Activated CD4-positive, alpha-beta T cell treated with anti-CD3 and anti-CD28 coated beads, Interleukin-2, amount 50 U/mL, for 1 hour (primary cell): ENCODE measurements at places on chromosomes 1 and 21.

- DNase-seq, result no peak
Measured at GRCh38 chr1:109802901-109803561, 39.3 kb upstream of the EPS8L3 start.

DNA sequence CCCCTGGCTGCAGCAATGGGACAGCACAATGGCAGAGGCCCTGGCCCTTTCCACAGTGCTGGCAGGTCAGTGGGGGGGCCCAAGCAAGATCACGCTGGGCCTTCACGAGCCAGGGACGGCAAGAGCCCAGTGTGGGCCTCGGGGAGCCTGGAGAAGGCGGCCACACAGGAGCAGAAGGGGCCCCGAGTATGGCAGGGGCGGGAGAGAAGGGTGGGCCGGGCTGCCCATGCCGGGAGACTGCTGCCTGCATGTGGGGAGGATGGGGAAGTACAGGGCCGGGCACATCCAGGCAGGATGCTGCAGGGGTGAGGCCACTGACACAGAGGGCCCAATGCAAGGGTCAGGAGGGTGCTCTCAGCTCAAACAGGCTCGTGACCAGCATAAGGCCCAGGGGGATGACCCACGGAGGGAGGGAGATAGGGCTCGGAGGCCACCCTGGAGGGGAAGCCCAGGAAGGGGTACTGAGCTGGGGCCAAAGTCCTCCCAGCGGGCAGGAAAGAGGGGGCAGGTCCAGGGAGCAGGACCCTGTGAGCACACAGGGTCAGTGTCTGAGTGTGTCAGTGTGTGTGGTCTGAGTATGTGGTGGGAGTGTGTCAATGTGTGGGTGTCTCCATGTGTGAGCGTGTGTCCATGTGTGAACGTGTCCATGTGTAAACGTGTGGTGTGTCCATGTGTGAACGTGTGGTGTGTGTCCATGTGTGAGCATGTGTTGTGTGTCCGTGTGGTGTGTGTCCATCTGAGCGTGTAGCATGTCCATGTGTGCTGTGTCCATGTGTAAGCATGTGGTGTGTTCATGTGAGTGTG lies 13.1 kb downstream of the SLC19A1 start:
- DNase-seq, result no peak

- no peak for DNase-seq
Measured at GRCh38 chr1:240652549-240652948, 40.6 kb upstream of the GREM2 start.

DNA sequence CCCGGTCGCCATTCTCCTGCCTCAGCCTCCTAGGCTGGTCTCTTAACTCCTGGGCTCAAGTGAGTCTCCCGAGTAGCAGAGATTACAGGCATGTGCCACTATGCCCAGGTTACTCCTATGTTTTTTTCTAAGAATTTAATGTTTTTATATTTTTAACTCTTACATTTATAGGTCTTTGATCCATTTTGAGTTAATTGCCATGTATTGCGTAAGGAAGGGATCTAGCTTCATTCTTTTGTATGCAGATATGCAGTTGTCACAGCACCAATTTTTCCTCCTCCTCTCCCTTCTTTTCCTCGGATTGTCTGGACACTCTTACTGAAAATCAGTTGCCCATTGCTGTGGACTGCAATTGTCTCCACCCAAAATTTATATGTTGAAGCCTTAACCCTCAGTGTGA lies 11.5 kb downstream of the BTBD8 start:
- DNase-seq, result no peak

DNA sequence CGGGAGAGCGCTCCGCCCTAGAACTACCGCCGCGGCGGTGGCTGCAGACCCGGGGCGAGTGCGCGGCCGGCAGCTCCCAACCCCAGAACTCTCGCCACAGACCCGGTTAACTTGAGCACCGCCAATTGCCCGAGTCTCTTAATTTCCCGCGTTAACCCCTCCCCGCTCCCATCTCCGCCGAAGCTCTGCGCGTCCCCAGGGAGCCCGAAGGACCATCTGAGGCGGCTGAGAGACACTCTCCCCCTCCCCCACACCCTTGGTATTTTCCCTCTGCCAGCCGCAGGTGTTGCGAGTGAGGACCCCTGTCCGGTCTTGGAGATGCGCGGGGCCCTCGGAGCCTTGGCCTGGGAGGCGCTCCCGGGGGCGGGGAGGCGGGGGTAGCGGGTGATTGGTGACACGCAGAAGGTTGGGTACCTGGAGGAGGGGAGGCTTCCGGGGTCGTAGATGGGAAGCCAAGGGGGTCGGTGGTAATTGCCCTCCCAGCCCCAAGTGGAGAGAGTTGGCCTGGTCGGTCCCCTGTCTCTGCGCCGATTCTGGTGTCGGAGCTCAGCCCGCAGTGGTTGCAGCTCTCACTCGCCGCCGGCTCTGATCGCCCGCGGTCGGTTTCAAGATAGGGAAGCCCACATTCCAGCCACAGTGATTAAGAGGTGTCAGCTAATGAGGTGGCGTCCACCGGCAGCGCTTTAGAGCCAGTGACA lies 858 bp upstream of the SUSD4 start:
- peak; percentile 6 for DNase-seq

GRCh38 chr1:240499012-240499411 lies 112.9 kb downstream of the GREM2 start:
- no peak for DNase-seq

DNA sequence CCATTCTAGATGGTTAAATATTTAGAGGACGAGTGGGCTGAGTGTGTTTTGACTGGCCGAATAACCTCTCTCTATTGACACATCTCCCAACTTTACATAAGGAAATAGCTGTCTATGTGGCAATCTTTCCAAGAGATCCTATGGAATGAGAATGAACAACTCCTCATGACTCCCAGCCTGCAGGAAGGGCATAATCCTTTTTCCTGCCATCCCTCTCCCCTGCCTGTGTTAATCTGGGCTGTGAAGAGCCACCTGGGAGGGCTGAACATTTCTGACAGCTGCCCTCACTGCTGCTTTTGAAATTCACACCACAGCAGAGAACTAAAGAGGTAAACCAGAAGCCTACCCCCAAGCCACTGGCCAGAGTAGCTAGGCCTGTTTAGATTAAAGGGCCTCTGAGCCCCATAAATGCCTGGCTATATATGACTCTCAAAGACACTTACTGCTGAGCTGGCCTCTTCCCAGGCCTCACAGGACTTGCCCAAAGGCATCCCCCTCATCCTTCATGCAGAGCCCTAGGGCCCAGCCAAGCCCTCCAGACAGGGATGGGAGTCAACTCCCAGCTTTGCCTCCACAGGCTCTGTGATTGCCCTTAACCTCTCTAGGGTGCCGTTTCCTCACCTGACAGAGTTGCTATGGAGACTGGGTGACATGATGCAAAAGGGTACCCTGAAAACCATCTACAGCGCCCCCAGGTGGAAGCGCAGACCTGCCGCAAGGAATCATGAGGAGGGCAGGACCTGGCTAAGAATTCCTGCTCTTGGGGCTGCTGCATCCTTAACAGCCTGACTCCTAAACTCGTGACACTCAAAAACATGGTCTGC lies 42.0 kb upstream of the LDLRAP1 start:
- DNase-seq, result no peak

DNA sequence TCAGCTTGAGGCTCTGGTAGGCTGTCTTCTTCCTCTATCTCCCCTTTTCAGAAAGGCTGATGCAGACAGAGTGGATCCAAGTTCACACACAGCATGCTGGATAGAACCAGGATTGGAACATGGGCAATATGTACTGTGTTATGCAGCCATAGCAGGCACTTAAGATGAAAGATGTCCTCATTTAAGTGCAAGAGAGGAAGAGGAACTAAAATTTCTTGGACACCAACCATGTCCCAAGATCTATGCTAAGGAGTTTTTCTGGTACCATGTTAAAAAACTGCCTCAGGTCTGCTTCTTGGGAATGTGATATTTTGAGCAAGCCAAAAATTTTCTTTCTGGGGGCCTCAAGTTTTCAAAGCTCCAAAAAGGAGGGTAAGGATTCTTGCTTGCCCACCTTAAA lies 1.2 kb downstream of the SDHB start:
- DNase-seq, result no peak

GRCh38 chr1:1943834-1944570 lies 24.9 kb upstream of the TMEM52 start:
- DNase-seq, result peak; percentile 58

DNA sequence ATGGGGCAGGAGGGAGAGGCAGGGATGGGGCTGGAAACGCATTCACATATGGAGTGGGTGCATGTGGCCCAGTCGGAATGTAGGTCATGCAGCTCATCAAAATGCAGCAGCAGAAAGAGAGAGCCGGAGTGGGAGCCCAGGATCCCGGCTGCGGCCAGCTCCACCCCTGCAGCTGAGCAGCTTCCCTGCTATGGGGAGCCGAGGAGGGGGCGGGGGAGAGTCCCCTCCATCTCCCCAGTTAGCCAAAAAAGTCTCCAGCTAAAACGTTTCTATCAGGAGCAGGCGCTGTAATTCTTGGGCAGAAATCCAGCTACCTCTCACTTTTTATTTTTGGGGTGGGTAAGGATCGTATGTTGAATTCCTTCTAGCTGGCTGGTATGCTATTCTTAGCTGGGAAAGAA lies 39.7 kb downstream of the MRPL37 start:
- DNase-seq, result no peak

- no peak for DNase-seq
Measured at GRCh38 chr21:41545500-41546359, 37.8 kb upstream of the TMPRSS2 start.

DNA sequence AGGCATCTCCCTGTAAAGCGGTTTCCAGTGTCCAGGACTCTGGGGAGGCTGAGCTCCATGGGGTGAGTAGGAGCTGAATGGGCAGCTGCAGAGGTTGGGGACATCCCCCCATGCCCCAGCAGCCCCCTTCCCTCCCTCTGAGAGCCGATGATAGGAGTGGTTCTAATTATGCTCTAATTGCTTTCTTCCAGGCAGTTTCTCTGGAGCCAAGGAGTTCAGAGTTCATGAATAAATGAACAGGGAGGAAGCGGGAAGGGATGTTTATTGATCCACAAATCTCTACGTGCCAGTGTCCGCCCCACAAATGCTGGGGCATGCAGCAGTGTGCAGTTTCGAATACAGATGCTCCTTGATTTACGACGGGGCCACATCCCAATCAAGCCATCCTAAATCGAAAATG lies 15.6 kb downstream of the NKAIN1 start:
- no peak for DNase-seq

GRCh38 chr1:201504179-201504631 lies 2.7 kb downstream of the CSRP1 start:
- DNase-seq, result no peak

GRCh38 chr1:33237579-33237978 lies 18.7 kb upstream of the ZNF362 start:
- DNase-seq, result no peak

- no peak for DNase-seq
Measured at GRCh38 chr21:42025376-42026081, 15.4 kb upstream of the ZBTB21 start.

- no peak for DNase-seq
Measured at GRCh38 chr1:218837051-218837450, 336.6 kb upstream of the LYPLAL1 start.

GRCh38 chr1:55684131-55684650 lies 469.0 kb upstream of the USP24 start:
- DNase-seq, result no peak

- peak; percentile 71 for DNase-seq
Measured at GRCh38 chr1:2311184-2312032, 79.9 kb downstream of the MORN1 start.

DNA sequence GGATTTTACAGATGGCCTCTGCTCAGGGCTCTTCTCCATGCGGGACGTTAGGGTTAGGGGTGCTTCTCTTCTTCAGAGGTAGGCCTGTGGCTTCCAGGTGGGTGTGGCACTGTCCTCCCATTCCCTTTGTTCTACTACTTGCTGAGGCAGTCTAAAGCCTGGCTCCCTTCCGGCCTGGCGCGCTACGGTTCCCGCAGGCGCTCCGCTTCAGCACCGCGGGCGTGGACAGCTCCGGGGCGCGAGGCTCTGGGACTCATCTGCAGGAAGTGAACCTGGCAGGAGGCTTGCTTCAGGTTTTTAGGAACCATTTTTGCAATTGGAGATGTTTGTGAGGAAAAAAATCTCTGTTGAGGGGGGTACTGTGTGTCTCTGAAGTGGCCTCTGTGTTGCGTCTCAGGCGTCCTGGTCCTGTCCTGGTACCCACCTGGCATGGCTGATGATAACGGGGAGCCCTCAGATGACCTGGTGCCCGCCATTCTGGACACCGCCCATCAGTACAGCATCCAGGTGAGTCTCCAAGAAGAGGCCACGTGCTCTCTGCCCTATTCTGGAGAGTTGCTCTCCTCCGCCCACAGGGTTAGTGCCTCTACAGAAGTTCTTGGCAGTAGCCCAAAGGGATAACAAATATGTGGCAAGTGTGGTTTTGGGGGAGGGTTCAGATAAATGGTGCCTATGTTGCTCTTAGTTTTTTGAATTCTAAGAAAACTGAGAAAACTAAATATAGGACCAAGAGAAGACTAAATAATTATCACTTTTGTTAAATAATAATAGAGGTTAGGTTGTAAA lies 1.9 kb downstream of the MANEAL start:
- DNase-seq, result peak; percentile 28

- DNase-seq, result no peak
Measured at GRCh38 chr21:36676039-36676950, 22.6 kb upstream of the SIM2 start.

GRCh38 chr1:155320661-155321617 lies at the start of gene RUSC1:
Gene RUSC1, plus strand, starts transcription at chr1:155320894. Its CDS starts 880 bp downstream, at chr1:155321774.
- peak; percentile 69 for DNase-seq

- DNase-seq, result no peak
Measured at GRCh38 chr1:234907940-234908405, 220.7 kb downstream of the TOMM20 start.

- no peak for DNase-seq
Measured at GRCh38 chr21:44444286-44444931, 10.9 kb upstream of the LRRC3 start.

DNA sequence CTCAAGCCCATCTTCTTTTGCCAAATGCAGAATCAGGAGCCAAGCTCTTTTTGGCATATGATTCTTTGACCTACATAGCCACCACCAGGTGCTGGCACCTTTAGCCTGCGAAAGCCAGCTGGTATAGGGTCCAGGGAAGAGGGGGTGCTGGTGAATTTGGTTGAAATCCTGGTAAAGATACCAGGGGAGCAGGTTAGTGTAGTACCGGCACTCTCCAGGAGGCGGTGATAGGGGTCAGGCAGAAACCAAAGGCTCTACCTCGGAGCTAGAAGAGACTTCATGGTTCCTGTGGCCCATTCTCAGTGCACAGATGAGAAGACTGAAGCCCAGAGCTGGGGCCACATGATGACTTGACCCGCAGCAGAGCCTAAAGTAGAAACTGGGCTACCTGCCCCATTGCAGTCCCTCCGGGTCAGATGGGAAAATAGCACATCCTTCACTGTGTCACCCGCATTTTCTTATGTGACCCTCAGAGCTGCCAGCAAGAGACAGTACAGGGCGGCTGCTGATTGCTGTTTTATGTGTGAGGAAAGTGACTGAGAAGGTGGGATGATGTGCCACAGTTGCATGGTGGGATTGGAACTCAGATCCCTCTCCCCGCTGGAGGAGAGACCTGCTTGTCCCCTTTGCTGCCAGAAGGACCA lies 36.0 kb upstream of the IL19 start:
- DNase-seq, result peak; percentile 91

GRCh38 chr1:2050793-2051682 lies 827 bp downstream of the PRKCZ start:
- no peak for DNase-seq

- no peak for DNase-seq
Measured at GRCh38 chr21:33069994-33070743, at the start of gene OLIG1. Gene OLIG1, plus strand, starts transcription at chr21:33070141. Its CDS starts 106 bp downstream, at chr21:33070247.

GRCh38 chr21:14711287-14711686 lies 165.2 kb upstream of the SAMSN1 start:
- no peak for DNase-seq
